Activated CD4-positive, alpha-beta T cell treated with anti-CD3 and anti-CD28 coated beads, Interleukin-2, amount 10 ng/mL, durations not matched to agents 7 days and 5 days (primary cell): ENCODE measurements at places on chromosomes 1 and 21.
A peak's percentile ranks its signal among the peaks of the same experiment; 100 is the strongest.

GRCh38 chr1:83910461-83910860 lies 88.5 kb downstream of the TTLL7 start:
- no peak for DNase-seq

DNA sequence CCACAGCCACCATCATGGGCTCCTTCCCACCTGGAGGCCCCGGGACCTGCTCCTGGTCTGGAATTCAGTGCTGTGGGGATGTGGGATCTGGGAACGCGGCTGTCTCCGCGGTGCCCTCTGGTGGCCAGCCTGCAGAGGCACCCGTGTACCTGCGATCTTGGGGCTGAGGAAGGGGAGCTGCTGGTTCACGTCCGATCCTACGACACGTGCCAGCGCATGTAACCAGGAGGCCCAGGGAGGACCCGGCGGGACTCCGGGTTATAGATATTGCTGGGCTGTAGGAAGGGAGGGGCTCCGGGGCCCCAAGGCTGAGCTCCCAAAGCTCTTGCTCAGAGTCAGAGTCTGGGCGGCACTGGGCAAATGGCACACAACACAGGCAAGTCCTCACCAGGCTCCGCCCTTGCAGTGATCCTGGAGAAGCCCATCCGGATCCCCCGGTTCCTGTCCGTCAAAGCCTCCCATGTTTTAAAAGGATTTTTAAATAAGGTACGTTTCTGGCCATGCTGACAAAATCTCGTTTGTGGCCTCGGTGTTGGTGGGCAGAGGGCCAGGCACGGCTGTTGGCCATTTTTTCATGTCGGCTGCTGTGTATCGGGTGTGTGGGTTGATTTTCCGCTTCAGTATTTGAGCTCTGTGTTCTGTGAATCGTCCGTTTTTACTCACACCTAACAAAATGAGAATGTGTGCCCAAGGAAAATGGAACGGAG lies 20.1 kb downstream of the FAAP20 start:
- DNase-seq: peak; percentile 37

DNA sequence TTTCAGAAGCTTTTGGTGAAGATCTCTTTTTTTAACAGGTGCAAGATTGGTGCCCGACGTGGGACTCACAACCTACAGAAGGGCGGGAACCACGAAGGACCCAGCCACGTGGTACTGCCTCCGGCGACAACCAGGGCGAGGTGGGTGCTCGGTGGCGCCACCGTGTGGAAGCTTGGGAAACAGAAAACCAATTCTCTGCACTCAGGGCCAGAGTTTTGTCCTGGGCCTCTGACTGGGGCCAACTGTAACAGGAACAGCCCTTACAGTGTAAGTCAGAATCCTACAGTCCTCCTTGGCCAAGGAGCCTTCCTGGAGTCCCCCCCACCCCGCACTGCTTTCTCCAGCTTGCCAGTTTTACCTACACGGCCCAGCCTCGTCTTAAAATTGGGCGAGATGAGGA lies 11.6 kb upstream of the S100A7A start:
- DNase-seq: peak; percentile 57

DNA sequence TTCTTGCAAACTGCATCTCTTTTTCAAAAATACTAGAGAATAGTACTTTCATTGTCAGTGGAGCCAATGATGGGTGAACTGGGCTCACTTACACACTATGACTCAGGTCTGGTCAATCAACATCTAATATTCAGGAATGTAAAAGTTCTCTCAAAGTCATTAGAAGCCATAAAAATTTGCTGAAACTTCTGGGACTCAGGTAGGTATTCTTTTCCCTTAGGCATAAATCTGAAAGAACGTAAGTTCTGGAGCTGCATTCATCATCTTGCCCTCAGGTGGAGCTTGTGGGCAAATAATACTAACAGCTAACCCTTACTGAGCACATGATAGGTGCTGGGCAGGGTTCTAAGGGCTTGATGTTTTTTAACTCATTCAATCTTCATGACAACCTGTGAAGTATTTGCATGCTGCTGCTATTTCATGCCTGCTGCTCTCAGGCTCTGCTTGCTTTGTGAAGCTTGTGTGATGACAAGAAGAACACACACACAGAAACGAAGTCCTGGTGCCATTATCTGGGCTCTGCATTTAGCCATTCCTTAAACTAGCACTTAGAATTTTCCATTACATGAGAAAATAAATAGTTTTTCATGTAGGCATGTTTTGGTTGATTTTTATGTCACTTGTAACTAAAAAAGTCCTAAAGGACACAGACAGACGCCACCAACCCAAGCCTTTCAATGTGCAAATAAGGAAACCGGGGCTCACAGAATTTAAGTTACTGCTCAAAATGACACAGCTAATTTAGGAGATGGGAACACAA lies 394.2 kb upstream of the LYPLAL1 start:
- no peak for DNase-seq

DNA sequence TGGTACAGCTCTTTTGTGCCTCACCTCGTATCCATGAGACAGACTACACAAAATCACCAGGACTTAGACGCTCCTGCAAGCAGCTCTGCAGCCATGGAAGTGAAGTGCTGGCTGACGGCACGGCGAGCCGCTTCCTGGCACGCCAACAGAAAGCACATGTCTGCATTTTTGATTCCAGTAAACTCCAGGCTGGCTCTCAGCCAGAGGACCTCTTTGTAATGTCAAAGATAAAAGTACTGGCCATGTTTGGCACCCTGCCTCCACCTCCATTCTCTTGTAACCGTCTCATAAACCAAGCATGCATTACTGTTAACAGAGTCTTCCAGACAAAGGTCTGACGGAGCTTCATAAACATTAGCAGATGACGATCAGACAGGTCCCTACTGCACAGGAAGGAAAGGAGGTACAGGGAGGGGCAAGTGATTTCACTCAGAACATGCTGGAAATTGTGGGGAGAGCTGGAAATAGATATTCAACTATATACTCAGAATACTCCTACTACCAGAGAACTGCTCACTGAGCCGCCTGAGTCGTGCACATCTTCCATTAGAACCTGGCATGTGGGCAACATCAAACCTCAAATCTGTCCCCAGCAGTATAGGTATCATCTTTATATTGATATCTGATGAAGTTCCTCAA lies 632.0 kb downstream of the SMYD3 start:
- DNase-seq: no peak

GRCh38 chr1:84353695-84354094 lies 44.6 kb upstream of the DNASE2B start:
- no peak for DNase-seq

GRCh38 chr1:168819668-168820067 lies 90.7 kb upstream of the DPT start:
- no peak for DNase-seq

- DNase-seq: no peak
These were observed 37.0 kb upstream of the KCNA10 start for GRCh38 chr1:110555807-110556470.

DNA sequence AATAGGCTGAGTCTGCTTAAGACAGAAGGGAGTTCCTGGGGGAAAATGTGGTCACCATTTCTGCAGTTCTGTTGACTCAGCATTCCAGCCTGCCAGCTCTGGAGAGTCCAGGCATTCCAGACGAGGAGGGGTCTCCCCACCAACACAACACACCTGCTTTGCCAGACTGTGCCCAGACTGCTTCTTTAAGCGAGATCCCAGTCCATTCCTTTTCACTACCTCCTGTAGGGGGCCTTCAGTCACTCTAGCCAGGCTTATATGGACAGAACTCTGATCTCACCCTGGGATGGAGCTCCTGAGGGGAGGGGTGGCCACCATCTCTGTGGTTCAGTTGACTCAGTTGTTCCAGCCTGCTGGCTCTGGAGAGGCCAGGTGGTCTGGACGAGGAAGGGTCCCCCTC lies 48.5 kb downstream of the UBE2U start:
- DNase-seq: no peak

DNA sequence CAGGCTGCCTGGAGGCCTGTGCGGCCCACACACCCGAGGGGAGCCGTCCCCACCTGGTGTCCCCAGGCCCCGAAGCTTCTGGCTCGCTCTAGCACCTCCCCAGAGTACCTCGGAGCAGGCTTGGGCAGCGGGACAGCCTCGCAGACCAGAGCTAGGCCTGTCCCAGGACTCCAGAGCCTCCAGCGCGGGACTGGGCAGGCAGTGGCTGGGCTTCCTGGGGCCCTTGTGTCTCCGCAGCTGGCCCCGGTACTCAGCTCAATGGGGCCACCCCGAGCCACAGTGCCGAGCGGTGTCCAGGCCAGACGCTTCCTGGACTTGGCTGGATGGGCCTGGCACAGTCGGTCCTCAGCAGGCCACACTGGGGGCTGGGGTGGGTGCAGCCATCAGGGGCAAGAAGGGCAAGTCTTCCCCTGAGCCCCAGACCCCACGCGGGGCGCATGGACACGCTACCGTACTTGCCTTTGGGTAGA lies 4.9 kb downstream of the SCNN1D start:
- DNase-seq: no peak

DNA sequence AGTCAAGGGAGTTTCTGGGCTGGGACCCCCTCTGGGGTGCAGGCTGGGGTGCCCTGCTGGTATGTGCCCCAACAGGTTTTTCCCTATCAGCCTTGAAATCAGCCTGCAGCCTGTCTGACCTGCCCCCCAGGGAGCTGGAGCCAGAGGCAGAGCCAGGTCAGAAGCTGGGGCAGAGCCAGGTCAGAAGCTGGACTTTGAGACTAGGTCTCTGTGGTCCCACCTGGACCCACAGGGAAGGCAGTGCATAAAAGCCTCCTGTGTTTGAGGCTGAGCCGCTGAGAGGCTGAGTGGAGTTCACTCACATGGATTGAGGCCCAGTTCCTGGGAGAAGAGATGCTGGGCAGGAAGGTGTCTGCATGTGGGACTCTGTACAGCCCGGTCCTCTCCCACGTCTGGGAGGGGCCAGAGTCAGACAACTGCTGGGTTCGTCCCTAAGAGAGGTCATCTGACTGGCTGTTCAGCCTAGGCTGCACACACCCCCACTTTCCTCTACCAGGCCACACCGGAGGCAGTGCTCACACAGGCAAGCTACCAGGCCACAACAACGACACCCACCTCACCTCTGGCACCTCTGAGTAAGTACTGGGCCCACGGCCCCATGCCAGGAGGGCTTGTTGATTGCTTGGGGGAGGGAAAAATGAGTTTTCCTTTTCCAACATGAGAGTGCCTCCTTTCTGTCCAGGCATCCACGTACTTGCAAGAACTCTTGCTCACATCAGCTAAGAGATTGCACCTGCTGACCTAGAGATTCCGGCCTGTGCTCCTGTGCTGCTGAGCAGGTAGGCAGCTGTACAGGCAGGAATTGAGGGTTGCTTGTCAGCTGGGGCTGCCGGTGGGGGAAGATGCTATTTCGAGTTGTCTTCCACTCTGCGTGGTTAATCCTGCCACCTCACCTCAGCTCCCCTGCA lies at the start of gene ANXA9:
Gene ANXA9, plus strand, starts transcription at position 488 of the 908 bp plus-strand sequence. CDS start 814 bp downstream, outside the sequence.
- no peak for DNase-seq

DNA sequence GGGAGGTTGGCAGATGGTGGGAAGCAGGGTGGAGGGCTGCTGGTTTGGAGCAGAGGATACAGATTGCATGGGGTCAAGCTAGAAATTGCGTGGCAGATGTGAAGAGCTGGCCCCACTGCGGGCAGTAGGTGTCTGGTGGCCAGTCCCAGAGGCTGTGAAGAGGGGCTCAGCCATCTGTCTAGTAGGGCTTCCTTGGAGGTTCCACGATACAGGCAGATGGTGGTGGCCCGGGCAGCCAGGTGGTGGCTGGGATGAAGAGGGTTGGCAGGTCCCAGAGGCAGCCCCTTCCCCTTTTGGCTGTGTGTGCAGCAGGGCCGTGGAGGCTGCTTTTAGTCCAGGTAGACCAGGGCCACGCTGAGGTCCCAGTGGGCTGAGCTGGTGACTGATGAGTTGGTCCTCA lies 16.6 kb downstream of the PSEN2 start:
- DNase-seq: no peak

DNA sequence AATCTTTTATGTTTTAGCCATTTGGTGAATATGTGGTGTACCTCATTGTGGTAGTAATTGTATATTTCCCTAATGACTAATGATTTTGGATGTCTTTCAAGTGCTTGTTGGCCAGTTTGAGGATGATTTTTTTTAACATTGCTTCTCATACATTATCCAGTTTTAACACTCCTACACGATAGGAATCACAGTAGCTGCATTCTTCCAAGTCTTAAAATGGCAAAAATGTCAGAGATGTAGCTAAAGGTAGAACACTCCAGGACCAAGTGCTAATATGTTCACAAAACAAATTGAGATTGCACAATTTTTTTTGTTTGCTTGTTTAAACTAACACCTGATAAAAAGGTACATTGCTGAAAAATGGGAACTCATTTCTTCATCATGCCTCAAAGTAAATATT lies 11.7 kb downstream of the USP25 start:
- DNase-seq: no peak

GRCh38 chr21:31258073-31258472 lies 86.0 kb downstream of the TIAM1 start:
- DNase-seq: no peak

GRCh38 chr1:19738076-19738475 lies 61.6 kb downstream of the TMCO4 start:
- DNase-seq: no peak

GRCh38 chr1:23763041-23763577 lies 15.1 kb upstream of the PITHD1 start:
- no peak for DNase-seq

DNA sequence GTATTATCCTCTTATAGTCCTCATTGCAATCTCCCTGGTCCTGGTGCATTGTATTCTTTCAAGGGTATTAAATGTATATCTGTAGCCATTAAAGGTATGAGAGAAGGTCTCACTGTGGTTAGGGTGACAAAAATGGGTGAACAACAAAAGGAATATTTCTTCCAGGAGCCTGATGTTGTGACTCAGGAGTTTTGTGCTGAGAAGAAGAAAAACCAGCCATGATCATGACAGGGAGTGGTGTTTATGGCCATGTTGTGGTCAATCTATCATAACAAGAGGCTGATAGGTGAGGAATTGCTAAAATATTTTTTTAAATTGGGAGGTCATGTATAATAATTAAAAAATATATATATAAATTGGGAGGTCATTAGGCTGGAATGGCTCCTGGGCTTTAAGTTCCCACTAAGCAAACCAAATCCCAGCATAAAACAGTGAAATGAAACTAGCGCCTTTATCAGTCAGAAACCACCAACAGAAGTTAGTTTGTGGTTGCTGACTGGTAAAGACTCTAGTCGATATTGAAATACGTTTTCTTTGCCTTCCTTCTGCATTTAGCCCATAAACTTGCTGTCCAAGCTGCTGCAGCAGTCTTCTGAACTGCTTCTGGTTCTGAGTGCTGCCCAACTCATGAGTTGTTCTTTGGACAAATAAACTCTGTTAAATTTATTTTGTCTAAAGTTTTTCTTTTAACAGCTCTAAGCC lies 60.3 kb downstream of the TBX19 start:
- DNase-seq: no peak

GRCh38 chr21:38945545-38946245 lies 140.0 kb downstream of the ETS2 start:
- no peak for DNase-seq

DNA sequence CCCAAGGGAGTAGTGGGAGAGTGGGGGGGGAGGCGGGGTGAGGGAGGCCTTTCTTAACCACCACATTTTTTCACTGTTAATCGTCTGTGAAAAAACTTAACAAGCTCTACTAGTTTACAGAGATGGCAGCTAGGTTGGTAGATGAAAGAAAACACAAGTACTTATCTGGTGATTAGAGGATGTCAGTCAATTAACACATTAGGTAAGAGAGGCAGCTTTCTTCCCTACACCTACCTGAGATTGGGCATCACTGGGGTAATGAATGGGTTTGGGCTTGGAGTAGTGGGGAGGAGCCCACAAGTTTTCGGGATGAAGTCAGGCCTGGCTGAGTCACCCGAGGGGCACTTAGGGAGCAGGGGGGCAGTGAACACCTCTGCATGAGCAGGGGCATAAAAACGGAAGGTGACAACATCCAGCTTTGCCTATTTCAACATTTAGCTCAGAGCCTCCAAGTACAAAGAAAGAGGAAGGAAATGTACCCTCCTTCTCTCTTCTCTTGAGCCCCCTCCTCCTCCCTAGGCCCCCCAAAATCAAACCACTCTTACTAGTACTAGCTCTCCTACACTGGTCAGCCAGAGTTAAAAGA lies 2.5 kb downstream of the LBR start:
- no peak for DNase-seq
